AG04449 (cell line): ENCODE measurements at places on chromosomes 1 and 21.

DNA sequence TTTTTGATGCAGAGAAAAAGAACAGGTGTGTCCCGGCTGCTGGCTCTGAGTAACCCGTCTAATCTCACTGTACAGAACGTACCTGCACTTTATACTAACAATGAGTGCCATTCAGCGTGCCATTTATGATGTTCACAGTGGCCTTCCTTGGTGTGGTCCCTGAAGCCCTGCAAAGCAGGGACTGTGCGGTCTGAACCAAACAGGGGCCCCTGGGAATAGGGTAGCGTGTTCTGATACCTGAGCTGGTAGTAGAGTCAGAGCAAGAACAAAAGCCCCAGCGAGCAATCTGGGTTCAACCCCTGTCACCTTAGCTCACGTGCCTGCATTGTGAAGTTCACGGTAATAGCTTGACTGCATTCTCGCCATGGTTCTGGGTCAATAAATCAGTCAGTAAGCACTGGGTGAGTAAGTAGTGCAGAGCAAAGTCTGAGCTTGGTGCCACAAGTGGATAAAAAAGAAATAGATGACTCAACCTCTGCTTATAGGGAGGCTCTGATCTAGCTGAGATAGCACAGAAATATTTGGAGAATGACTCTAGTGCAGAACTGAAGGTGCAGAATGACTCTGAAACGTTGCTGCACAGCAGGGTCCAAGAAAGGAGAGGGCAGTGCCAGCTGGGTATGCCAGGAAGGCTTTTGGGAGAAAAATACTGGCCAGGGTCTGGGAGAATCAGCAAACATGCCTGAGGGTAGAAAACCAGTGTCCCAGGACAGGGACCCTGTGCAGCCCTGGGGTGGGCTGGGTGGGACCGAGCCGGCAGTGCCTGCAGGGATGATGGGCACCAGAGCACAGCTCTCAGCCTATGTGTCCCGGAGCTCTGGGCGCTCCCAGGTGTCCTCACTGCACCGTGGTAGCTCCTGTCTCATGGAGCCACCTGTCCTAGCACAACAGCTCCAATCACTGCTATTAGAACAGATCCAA lies 125.9 kb downstream of the RHOU start:
- peak; percentile 67 for DNase-seq

DNA sequence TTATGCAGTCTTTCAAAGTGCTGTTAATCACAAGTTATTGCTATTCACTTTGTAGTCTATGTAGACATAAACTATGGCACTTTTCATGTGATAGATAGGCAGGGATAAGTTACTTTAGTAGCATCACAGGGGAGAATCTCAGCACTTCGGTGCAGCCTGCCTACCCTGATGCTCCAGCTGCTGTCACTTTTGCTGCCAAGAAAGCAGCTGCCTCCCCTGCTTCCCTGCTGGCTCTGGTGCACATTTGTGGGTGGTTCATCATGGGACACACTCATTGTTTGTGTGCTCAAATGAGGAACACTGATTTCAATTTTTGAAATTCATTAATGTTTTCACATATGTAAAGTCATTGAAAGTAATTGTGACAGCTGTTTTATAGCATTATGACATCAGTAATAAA lies 272.6 kb downstream of the S1PR1 start:
- no peak for DNase-seq

GRCh38 chr1:118589238-118589846 lies 398.8 kb downstream of the TBX15 start:
- no peak for DNase-seq

- no peak for DNase-seq
Observed at GRCh38 chr1:186093437-186093836, 281.6 kb downstream of the TPR start.

DNA sequence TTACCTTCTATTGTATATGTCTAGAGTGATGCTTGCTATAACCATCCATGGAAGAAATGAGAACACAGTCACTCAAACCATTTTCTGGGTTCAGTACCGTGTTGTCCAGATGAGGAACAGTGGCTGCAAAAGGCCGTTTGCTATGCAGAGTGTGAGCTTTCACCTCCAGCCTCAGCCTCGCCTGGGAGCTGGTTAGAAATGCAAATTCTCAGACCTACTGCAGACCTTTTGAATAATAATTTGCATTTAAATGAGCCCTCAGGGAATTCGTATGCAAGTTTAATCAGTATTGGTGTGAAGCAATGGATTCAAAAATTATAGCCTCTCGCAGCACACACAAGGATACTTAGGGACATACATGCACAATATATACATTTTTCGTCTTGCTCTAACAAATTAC lies 24.1 kb downstream of the KCNJ15 start:
- DNase-seq = no peak

DNA sequence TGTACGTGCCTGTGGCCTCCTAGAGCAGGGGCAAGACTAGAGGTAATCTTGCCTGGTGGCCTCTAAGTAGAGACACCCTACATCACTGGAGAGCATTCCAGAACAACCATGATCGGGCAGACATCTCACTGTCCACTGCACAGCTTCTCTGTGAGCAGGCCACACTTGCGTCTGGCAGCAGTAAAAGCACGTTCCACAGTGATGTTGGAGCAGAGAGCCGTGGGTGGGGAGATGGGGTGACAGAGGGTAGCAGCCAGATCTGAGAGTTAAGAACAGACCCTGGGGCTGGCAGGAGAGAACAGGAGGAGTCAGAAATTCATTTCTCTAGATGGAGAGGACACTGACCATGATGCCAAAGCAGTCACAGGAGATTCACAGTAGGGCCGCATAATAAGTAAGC lies 293.0 kb downstream of the HHAT start:
- no peak for DNase-seq

GRCh38 chr1:155244368-155245162 lies 10.7 kb downstream of the ENTREP3 start:
- DNase-seq = peak; percentile 99

GRCh38 chr1:12615159-12615864 lies 2.7 kb downstream of the DHRS3 start:
- no peak for DNase-seq

- DNase-seq = peak; percentile 80
Observed at GRCh38 chr1:201850053-201850397, 21.1 kb downstream of the IPO9 start.

DNA sequence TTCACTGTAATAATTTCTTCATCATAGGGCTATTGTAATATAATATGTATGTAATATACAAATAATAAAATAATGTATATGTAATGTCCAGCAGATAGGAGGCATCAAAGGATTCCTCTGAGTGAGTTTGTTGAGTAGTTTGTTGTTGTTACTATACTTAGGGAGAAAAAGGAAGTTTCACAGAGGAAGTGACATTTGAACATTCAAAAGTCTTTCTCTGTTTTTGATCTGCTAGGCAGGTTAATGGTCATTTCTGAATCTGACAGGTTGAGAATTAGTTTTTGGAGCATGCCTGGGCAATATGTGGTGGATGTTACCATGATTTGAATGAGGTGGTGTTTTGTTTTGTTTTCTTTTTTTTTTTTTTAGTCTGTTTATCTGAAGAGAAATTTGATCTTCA lies 102.1 kb downstream of the NRDC start:
- no peak for DNase-seq

GRCh38 chr21:45853703-45854342 lies 127.7 kb upstream of the COL6A1 start:
- DNase-seq = no peak

DNA sequence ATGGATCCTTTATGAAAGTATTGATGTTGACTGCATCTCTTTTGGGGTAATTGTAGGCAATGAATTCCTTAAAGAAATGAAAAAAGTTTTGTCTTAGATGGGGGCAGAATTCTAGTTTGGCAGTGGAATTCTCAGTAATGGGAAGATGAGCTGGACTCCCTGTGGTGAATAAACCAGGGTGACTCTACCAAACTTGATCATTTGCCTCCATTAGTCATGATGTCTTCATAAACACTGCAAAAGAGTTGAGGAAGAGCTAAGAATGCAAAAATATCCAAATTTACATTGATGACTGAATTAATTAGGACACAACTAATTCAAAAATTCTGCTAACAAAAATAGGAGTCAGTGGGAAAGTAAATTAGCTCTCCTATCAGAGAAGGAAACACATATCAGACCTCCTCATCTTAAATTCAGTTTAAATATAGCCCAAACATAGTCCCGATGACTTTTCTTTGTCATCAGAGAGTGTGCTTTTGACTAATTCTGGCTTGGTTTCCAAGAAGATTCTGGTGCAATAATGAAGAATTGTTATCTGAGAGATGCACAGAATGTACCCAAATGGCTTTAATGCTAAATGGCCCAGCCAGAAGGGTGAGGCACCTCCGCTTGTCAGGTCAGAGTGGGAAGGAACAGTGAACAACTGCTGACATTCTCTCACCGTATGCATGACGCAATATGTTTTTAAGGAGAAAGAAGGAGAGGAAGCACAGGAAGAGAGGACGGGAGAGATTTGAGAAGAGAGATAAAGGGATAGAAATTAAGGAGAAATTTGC lies 525.1 kb downstream of the LMO4 start:
- no peak for DNase-seq

GRCh38 chr1:234734869-234735268 lies 124.9 kb upstream of the IRF2BP2 start:
- DNase-seq = no peak

DNA sequence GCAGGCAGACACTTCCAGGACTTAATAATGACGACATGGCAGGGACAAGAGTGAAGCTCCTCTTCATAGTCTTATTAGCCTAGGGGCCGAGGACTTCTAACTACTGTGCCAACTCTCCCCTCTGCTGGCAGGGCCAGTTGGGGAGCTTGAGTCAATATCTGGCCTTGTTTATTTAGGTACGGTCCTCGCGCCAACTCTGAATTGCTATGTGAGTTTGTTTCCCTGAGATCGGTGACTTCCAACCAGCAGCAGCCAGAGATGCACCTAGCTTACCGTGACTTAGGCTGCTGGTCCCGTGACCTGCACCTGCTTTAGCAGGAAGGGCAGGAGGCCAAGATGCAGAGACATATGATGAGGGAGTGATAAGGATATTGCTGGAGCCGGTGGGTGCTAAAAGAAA lies 451.1 kb downstream of the PCP4 start:
- no peak for DNase-seq

DNA sequence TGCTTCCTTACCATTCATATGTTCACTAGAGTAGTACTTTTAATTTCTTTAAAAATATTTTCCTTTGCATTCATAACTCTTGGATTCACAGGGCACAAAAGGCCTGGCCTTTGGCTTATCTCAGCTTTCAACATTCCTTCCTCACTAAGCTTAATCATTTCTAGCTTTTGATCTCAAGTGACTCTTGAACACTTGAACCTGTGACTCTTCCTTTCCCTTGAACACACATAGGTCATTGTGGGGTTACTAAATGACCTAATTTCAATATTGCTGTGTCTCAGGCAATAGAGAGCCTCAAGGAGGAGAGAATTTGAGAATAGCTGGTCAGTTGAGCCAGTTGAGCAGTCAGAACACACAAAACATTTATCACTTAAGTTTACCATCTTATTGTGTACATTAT lies 49.9 kb downstream of the COL11A1 start:
- no peak for DNase-seq

DNA sequence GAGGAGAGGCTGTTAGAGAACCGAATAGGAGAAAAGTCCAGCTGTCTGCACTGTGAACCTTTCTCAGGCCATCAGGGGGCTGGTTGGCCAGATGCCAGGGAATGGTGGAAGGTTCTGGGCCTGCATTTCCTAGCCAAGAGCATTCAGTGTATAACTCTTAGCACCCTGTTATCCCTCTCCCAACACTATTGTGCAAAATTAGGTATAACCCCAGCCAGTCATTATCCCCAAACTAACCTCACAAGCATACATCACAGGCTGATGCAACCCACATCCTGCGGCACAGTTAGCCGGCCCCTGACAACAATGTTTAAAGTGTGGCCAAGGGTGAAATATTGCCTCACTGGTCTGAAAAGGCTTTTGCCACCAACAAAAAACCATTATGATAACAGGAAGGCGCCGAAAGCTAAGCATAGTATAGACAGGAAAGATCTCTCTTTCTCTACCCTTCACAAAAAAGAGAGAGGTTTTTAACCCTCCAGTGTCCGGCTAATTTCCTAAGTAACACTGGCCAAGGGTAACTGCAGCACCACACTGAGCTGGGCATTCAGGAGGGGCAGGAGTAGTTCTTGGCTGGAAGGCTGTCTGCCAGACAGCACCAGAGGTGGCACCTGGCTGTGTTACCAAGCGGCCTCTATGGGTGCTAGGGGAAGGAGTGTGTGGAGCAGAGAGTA lies 77.3 kb upstream of the BCAR3 start:
- DNase-seq = no peak

GRCh38 chr1:221118176-221118937 lies 239.1 kb downstream of the HLX start:
- DNase-seq = no peak

DNA sequence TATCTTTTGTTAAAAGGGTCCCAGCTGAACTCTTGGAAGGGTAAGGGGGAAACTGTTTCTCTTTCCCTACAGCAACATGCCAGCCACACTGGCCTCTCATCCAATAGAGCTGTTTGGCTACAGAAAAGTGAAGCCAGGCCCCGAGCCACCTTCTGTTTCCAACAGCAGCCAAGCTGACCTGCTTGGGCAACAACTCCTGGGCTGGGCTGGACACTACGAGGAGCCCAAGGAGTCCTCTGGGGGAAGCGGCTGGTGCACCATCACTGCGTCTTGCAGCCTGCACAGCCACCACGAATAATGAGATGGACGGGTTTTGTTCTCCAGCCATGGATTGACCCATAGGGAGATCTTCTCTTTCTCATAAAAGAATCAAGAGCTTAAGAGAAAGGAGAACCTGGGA lies 624.9 kb downstream of the NPHP4 start:
- no peak for DNase-seq

DNA sequence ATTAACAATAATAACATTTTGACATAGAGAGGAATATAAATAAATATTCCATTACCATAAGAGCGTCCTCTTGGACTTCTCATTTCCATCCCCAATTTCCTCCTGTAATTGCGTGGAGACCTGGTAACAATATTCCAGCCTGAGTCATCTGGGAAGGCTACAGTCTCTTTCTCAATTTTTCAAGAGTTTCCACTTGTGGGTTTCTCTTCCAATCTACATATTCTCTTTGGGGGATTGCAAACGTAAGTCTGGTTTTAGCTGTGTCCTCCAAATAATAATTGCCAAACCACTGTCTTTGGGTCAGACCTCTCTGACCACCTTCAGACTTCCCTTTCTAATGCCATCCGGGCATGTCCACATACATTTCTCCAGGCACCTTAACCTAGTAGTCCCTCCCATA lies 124.5 kb upstream of the USP24 start:
- DNase-seq = no peak

- no peak for DNase-seq
Observed at GRCh38 chr1:204041232-204041767, 31.6 kb upstream of the SOX13 start.

DNA sequence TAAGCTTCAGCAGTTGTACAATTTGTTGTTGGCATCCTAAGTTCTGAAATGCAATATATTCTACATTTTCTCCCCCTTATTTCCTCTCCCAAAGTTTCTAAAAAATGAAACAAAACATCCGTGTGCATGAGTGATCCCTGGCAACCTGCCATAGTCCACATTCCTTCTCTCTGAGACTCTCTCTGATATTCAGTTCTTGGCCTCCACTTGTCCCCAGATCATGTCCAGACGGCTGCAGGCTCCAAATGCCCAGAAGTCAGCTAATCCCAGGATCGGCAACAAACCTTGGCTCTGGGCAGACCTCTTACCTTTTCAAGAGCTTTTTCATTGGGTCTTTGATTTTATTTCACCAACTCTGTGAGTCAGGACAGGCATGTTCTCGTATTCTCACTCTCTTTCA lies 187.8 kb downstream of the ETS2 start:
- peak; percentile 59 for DNase-seq

GRCh38 chr1:2555634-2556276 lies 416 bp upstream of the TNFRSF14 start:
- no peak for DNase-seq
